Activated CD4-positive, alpha-beta T cell treated with anti-CD3 and anti-CD28 coated beads, Interleukin-2, Interleukin-6, amounts not matched to agents 100 ng/mL and 50 ng/mL, durations not matched to agents 16 hours and 8 hours (primary cell): ENCODE measurements at places on chromosomes 7 and 10.

DNA sequence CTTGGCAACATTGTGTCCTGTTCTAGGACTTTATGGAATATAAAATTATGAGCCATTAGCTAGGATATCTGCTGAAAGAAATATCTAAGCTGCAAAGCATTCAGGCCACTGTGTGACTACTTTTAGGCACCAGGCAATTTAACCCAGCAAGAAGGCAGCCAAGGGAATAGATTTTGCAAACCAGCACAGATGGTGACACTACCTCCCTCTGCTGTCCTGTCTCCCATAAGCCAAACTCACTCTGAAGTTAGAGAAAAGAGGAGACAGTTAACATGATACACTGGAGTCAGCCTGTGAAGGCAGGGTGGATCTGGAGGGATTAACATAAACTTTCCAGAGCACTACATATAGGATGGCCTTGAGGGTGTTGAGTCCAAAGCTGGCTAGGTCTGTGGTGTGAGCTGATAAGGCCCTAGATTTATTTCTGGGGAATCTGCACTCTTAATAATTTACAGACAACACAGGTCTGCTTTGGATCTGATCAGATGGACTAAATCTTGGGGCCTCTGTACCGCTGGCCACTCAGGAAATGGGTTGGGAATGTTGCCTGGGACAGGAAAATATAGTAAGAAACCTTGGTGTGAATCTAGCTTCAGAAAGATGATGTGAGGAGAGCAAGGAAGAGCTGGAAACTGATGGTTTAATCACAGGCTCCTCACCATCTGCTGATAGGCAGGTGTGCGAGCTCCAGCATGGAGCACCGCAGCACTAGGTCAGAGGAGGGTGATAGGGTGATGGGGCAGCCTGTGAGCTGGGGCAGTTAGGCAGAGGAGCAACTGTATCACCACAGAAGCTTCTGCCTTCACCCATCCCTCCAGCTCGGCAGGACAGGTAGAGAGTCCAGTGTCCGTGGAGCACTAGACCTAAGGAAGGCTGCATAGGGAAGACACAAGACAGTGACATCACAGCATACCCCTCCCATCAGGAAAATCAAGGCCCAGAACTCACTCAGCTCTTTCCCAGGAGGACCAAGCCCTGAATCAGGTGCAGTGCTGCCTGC lies 229.9 kb upstream of the PRSS1 start:
- no peak for DNase-seq

GRCh38 chr7:75885036-75885435 lies 6.2 kb downstream of the RHBDD2 start:
- no peak for DNase-seq

- DNase-seq: no peak
Measured at GRCh38 chr7:19408706-19409220, 263.5 kb upstream of the FERD3L start.

DNA sequence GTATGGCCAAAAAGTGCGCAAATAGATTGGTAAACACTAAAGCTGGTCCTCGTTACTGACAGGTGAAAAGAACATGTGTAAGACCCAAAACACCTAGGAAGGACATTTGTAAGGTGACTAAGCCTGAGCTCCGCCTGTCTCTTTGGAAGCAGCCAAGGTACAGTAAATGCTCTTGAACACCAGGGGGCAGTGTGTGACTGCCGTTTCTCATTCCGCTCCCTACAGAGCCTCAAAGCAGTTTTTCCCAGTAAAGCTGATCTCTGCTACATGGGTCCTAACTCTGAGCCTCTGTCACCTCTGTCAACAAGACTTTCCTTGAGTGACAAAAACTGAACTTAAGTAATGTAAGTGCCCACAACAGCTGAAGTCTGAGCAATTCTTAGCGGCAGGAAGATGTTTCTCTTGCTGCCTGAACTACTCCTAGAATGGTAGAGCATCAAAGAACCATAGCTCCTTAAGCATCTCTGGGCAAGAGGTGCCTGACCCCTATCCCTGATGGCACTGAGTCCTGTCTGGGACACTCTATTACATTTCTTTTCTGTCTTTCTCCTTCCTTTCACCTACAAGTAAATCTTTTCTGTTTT lies 238.0 kb upstream of the INHBA start:
- DNase-seq: peak; percentile 65

GRCh38 chr10:62454687-62455397 lies 80.7 kb downstream of the ZNF365 start:
- no peak for DNase-seq

DNA sequence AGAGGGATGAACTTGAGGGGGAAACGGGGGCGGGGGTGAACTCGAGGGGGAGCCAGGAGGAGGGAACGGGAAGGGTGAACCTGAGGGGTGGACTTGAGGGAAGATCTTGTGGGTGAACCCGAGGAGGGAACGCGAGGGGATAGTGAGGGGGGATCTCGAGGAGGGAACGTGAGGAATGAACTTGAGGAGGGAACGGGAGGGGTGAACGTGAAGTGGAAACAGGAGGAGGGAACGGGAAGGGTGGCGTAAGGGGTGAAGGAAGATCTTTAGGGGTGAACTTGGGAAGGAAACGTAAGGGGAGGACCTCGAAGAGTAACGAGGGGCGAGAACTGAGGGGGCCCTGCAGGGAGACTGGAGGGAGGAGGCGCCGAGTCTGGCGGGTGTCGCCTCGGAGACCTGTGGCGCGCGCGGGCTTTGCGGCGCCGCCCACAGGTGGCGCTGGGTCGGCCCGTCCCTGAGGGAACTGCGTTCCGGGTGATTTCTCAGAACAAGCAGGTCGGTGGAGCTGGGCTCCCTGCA lies 651 bp downstream of the MYO3A start:
- peak; percentile 11 for DNase-seq

DNA sequence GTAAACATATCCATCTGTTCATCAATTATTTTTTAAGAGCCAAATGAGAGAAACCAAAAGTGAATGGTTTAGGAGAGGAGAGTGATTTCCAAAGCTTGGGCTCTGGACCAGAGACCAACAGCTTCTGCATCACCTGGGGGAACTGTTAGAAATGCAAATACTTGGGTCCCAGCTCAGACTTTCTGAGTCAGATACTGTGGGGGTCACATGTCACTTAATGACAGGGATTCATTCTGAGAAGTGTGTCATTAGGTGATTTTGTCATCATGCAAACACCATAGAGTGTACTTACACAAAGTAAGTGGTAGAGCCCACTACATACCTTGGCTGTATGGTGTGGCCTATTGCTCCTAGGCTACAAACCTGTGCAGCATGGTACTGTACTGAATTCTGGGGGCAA lies 128.5 kb upstream of the PRR15 start:
- DNase-seq: no peak

- DNase-seq: no peak
Measured at GRCh38 chr10:58217612-58218011, 50.1 kb downstream of the IPMK start.

DNA sequence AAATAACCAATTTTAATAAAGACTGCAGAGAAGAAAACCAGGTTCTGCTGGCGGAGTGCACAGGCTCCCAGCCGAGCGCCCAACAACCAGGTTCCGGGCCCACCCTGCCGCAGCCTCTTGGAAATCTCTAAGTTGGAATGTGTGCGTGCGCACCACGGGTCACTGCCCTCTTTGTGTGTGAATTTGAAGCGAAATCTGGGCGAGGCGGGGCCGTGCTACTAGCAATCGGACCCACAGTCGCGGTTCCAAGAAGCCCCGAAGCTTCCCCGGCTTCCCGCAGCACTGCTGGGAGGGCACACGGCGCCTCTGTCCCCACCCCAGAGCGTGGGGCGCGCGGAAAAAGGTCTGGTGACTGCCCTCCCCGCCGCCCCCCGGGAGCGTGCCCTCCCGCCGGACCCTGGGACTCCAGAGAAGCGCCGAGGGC lies 666 bp upstream of the MAP3K8 start:
- DNase-seq: peak; percentile 54

GRCh38 chr10:15869935-15870334 lies 9.6 kb upstream of the MINDY3 start:
- no peak for DNase-seq

DNA sequence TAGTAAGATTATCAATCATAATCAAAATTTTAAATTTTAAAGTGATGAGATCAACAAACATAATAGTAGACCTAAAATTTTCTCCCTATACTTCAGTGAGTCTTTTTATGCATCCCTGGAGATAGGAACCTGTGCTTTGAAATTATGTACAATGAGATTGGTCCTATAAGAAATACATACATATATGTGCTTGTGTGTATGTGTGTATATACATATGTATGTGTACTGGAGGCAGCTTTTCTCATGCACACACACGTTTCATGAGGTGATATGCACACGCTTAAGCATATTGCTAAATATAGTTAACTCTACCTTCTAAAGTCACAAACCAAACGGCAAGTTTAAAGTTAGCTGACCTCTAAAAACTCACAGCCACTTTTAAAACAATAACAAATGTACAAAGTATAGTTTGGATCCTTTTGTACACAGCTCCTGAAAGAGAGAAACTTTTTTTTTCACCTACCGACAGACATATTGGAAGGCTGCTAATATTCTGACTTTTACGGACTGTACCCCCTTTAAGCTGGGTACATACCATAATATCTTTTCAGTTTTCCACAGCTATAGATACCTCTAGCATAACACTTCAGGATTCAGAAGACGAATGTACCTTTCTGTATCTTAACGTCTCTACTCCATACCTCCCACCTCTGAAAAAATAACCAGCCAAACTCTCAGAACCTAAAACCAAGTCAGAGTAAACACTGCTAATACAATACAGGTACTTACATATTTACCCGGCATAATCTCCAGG lies 3.3 kb downstream of the ITGB1 start:
- no peak for DNase-seq

GRCh38 chr10:82529062-82529461 lies 654.1 kb downstream of the NRG3 start:
- DNase-seq: no peak

GRCh38 chr7:99409192-99409572 lies 413 bp downstream of the BUD31 start:
- DNase-seq: no peak

DNA sequence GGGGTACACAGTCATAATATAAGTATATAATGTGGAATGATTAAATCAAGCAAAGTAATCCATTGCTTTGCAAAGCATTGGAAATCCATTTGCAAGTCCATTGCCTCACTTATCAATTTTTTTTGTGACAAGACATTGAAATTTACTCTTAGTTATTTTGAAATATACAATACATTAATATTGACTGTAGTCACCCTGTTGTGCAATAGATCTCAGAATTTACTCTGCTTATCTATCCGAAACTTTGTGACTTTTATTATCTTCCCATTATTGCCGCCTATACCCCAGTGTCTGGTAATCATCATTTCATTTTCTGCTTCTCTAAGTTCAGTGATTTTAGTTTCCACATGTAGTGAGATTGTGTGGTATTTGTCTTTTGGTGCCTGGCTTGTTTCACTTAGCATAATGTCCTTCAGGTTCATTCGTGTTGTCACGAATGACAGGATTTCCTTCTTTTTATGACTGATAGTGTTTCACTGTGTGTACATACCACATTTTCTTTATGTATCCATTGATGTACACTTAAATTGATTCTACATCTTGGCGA lies 5.8 kb downstream of the MALRD1 start:
- no peak for DNase-seq

GRCh38 chr7:131231381-131232220 lies 96.1 kb upstream of the MKLN1 start:
- DNase-seq: peak; percentile 81

GRCh38 chr7:105502173-105502572 lies 19.9 kb downstream of the PUS7 start:
- no peak for DNase-seq

- no peak for DNase-seq
Measured at GRCh38 chr7:24025094-24025493, 258.9 kb upstream of the NPY start.

DNA sequence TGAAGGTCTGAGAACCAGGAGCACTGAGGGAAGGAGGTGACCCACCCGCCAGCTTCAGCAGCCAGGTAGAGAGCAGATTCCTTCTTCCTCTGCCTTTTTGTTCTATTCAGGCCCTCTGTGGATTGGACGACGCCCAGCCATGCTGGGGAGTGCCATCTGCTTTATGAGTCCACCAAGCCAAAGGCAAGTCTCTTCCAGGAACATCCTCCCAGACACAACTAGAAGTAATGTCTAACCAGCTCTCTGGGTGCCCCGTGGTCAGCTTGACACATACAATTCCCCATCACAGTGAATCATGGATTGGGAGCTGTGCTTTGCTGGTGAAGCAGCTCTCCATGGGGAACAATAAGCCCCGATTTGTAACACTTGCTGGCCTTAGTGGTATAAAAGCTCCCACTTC lies 125.2 kb downstream of the CCDC3 start:
- DNase-seq: no peak

GRCh38 chr7:41002741-41003610 lies 699.9 kb downstream of the INHBA start:
- DNase-seq: peak; percentile 35

- DNase-seq: no peak
Measured at GRCh38 chr10:31958856-31959255, 30.2 kb upstream of the ARHGAP12 start.

DNA sequence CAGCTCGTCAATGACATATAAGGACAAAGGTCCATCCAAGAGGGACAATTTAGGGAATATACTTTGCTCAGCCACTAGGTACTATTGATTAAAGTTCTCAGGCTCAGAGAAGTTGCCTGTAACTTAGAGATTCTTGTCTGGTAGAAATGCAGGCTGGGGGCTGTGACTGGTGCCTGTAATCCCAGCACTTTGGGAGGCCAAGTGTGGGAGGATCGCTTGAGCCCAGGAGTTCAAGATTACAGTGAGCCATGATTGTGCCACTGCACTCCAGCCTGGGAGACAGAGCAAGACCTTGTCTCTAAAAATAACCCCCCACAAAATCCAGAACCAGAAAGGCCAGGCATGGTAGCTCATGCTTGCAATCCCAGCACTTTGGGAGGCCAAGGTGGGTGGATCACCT lies 36.2 kb upstream of the ACTR3B start:
- no peak for DNase-seq

DNA sequence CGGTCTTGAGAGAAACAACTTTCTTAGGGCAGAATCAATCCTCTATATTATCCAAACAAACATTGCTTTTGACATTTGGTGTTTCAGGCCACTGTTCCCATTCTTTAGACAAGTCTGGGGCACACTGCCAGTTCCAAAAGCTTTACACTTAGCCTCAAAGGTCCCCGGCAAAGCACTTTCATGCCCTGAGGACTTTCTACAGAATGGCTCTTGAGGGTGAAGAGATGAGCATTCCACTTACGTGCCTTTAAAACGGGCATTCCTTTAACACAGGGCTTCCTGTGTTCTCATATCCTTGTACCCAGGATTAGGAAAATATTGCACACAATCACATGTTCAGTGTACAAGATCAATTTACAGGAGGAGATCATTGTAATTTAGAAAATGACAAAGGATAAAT lies 13.1 kb upstream of the TMEM213 start:
- no peak for DNase-seq

GRCh38 chr10:118395947-118396346 lies 53.8 kb upstream of the FAM204A start:
- DNase-seq: no peak
